Activated CD4-positive, alpha-beta T cell treated with anti-CD3 and anti-CD28 coated beads, Interleukin-2, amount 10 ng/mL, durations not matched to agents 7 days and 5 days (primary cell): ENCODE measurements at places on chromosomes 12 and 14.

- no peak for DNase-seq
Measured at GRCh38 chr12:43361031-43361710, 190.8 kb downstream of the ADAMTS20 start.

DNA sequence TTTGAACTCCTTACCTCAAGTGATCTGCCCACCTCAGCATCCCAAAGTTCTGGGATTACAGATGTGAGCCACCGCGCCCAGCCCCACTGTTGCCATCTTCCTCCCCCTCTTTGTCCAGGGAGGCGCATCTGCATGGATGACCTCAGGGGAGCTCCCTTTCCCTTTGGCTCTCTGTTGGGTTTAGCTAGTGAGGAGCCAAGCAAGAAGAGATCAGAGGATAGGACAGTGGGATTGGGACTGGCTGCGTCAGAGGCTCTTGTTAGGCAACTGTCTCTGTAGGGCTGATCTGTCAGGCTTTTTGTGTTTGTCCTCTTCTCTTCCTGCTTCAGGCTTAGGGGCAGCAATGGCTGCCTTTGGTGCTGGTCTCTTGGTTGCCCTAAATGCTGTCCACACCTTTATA, 8.5 kb upstream of the IFT81 start:
- DNase-seq: no peak

DNA sequence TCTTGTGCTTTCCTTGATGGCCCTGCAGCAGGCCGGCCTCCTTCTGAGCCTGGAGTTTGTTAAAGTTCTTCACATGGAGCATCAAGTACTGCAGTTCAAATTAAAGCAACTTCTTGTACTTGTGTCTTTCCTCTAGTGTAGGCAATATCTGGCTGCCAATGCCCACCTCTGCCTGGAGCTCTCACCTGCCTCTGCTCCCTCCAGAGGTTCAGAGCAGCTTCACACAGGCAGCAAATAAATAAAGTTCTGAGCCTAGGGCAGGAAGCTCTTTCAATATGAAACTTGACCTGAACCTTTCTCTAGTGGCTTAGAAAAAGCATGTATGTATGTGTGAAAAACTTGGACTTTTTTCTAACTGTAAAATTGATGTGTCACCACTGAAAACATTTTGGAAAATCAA, 65.9 kb downstream of the ITPR2 start:
- DNase-seq: no peak

- no peak for DNase-seq
Measured at GRCh38 chr12:4288296-4289131, 15.0 kb downstream of the CCND2 start.

- DNase-seq: no peak
Measured at GRCh38 chr14:53716578-53716977, 240.0 kb downstream of the BMP4 start.
